ENCODE measurements at places on chromosomes 2 and 18.

DNA sequence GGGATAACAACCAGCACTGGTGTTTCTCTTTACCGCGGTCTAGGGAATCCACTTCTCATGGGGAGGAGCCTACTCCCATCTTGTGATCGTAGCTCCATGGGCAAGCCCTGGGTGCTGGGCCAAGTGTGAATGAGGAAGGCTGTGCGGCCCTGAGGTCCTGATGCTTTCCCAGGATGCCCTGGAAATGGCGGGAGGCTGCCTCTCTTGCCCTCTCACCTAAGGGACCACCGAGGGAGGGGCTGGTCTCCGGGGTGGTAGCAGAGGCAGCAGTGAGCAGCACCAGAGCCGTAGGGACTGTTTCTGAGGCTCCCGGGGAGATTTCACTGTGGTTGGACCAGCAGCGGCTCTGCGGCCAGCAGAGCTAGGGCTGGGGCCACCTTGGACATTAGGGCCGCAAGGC, 15.5 kb upstream of the NPPC start:
- DNase-seq, result no peak

DNA sequence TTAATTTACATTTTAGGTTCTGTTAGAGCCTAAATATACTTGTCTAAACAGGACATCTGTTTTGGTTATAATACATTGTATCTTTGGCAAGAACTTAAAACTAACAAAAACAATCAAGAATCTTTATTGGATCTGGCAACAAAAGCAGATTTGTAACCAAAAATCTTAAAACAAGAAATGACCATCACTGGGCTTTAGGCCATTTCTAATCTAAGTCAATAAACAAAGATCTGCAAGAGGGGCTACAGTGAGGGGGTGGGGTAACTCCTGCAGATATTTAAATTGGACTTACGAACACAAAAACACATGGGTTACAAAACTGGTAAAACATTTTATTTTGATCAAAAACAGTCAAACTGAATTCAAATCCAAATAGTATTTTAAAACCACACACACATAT, 77.3 kb downstream of the SRBD1 start:
- no peak for DNase-seq

DNA sequence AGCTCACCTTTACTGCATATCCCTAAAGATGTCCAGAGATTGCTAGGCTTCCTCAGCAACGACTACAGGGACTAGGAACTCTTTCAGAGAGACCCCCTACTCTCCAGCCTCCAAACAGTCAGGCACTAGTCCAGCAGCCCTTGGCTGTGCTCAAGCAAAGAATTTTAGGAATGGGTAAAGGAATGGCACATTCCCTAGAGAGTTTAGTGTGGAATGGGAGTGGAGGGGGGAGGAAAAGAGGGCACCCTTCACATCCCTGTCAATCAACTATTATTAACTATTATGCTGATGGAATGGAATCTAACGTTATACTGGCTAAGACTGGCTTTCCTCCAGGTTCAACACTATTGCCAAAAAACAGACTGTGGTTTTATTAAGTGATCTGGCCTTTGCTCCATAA, 64.8 kb downstream of the IKZF2 start:
- DNase-seq, result no peak

DNA sequence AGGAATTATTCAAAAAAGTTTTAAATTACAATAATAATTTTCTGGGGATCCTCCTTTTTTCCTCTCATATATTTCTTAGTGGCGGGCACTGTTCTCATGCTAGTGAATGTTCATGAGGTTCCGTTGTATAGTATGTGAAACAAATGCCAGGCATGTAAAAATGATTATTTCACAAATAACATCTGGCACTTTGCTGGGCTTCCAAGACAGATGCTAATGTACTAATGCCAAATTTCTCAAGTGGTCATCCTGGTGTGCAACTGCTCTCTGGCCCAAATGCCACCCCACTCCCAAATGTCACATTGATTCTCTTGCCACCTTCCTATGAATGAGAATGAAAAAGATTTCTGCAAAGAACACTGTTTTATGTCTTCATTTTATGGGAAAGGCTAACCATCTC, 564.0 kb upstream of the GCFC2 start:
- no peak for DNase-seq

DNA sequence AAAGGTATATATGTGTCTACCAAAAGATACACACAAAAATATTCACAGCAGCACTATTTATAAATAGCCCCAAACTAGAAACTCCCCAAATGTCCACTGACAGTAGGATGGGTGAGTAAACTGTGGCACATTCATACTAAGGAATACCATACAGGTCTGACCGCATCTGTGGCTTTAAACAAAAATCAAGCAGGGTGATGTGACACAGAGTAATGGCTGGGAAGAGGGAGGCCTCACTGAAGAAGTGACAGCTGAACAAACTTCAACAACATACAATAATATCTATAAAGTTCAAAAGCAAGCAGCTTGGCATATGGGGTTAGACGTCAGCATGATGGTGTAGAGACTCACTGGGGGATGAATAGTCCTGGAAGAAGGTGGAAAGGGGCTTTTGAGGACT, 115.1 kb upstream of the PPP1CB start:
- DNase-seq, result no peak

GRCh38 chr2:236551471-236552211, 18.0 kb upstream of the ACKR3 start:
- no peak for DNase-seq

GRCh38 chr2:69741575-69742321, at the start of gene ANXA4:
Gene ANXA4 (plus strand): TSS chr2:69742134. CDS start chr2:69781566, 39,432 bp downstream.
- no peak for DNase-seq

- DNase-seq, result no peak
Measured at GRCh38 chr2:100703213-100703612, 116.7 kb upstream of the NPAS2 start.

GRCh38 chr2:150732491-150732890, 245.0 kb upstream of the RND3 start:
- no peak for DNase-seq

GRCh38 chr18:34890486-34891085, 150.6 kb upstream of the MAPRE2 start:
- DNase-seq, result no peak

- DNase-seq, result no peak
Measured at GRCh38 chr18:57436965-57437333, 1.8 kb downstream of the ONECUT2 start.

DNA sequence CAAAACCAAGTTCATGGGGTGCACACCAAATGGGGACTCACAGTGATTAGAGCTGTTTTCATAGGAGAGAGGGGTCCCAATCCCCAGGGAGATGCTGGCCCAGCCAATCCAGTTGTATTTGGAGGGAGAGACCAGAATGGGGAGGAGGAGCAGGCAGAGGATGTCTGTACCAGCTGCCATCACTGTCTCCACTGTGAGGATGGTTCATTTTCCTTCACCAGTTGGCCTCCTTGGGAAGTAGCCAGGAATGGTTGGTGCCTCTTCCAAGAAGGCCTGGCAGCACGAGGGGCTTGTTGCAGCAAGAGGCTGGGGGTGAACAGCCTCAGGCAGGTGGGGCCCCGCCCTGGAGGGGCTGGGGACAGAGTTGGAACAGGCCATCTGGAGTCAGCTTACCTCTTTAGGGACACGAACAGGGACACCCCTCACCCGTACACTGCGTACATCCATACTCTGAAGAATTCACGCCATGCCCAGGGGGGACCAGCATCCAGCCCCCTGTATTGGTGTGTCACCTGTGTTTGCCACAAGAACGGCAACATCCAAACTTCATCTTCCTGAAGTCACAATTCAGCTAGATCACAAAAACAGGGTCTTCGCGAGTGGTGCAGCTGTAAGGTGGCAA, 161.7 kb upstream of the ZNF236 start:
- DNase-seq, result no peak

- no peak for DNase-seq
Measured at GRCh38 chr2:58054264-58054663, 7.7 kb downstream of the VRK2 start.

GRCh38 chr18:61274416-61274960, 58.7 kb upstream of the CDH20 start:
- no peak for DNase-seq

DNA sequence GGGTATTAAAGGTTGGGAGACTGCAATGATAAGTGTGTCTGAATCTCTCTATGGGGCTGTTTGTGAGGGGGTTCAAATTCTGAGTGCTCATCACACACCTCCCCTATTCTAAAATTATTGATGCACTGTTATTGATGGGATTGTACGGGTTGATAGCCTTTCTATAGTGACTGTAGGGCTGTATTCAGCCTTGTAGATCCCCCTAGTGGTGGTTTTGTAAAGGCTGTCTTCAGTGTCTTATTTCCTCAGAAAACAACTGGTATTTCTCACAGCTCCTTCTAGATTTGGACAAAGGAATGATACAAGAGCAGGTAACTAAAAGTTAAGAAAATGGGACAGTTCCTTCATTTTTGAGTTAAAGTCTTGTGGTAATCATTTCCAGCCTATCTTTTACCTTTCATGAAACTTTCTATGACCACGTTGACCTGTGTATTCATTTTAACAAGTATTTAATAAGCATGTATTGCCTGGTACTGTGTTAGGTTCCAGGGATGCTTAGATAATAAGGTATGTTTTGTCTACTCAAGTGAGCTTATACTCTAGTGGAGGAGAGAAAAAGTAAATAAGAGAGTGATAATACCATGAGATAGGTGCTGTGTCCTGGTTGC, 21.2 kb downstream of the SMAD4 start:
- peak; percentile 59 for DNase-seq

- no peak for DNase-seq
Measured at GRCh38 chr2:156526950-156527636, 90.9 kb downstream of the GPD2 start.

Data from pons (tissue), 1 donor.